ENCODE measurements at places on chromosomes 2 and 18.

DNA sequence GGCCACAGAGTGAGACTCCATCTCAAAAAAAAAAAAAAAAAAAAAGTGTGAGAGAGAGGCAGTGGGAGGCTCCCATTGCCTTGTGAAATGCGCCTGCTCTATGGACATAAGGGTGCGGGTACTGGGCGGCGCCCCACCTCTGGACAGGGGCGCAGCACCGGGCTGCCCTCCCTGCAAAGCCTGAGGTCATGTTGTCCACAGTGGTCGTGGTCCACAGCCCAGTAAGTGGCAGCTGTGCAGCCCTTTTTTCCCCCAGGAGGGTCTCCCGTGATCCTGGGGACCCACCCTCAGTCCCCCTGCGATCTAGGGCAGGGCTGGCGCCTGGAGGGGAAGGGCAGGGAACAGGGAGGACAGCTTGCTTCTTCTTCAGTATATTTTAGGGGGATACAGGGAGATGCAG, 37.8 kb downstream of the LPIN1 start:
- no peak for DNase-seq

DNA sequence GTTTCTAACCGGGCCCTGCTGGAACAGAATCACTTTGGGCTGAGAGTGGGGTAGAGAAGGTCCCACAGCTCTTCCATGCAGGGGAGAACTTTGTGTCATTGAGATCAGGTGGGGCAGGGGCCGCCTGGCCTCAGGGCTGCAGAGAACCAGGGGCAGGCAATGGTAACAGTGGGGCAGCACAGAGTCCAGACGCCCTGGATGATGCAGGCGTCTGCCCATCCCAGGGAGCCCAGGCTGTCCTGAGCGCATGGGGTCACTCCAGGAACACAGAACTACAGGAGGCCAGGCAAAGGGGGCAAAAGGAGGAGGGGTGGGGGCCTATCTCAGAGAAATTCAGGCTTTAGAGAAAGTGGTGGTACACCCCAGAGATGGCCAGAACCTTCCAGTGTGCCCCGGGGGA, 121.3 kb downstream of the NDUFA10 start:
- DNase-seq, result no peak

GRCh38 chr2:175004730-175004979, 526 bp downstream of the CHN1 start:
- DNase-seq, result no peak

DNA sequence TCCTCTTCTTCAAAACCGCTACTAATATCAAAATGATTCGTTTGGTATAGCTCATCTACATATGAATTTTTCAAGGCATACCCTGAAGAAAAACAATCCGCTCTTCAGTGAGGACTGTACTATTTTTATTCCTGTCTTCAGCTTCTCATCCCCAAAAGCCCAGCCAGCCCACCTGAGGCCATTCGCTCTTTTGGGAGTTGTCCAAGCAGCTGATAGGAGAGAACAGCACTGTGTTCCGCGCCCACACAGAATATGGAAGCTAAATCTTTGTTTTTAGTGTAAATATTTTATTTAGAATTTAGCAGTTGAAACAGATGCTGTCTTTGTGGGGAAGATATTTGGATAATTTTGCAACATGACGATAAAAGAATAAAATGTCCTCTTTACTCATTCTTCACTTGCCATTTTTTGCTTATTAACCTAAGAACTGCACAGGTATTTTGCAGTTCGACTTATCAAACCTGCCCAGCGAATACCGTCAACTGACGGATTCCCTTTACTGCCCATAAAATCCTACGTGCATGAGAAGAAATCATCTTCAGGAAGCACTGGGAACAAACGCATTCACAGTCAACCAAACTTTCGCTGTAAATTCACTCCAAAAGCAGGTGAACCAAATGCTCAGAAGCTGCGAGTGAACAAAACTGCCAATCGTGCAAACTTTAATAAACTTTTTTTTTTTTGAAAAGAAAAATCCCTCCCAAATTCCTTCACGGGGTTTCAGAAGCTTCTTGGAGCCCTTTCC, 3.4 kb downstream of the ZNF521 start:
- no peak for DNase-seq

GRCh38 chr2:10441948-10442347, 6.2 kb downstream of the ODC1 start:
- DNase-seq, result no peak

DNA sequence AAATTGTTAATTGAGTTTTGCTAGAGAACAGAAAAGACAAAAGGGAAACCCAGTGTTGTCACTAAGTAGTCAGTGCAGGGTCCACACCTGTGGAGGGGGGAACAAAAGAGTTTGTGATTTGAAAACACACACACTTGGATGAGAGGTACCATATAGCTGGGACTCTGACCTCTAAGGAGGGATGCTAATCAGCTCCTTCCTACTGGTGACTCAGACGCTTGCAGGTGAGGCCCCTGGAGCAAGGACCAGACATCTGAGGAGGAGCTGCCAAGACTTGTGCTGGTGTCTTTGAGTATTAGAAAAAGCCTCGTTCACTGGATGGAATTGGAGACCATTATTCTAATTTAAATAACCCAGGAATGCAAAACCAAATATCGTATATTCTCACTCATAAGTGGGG, 146.4 kb upstream of the MAP2 start:
- DNase-seq, result no peak

DNA sequence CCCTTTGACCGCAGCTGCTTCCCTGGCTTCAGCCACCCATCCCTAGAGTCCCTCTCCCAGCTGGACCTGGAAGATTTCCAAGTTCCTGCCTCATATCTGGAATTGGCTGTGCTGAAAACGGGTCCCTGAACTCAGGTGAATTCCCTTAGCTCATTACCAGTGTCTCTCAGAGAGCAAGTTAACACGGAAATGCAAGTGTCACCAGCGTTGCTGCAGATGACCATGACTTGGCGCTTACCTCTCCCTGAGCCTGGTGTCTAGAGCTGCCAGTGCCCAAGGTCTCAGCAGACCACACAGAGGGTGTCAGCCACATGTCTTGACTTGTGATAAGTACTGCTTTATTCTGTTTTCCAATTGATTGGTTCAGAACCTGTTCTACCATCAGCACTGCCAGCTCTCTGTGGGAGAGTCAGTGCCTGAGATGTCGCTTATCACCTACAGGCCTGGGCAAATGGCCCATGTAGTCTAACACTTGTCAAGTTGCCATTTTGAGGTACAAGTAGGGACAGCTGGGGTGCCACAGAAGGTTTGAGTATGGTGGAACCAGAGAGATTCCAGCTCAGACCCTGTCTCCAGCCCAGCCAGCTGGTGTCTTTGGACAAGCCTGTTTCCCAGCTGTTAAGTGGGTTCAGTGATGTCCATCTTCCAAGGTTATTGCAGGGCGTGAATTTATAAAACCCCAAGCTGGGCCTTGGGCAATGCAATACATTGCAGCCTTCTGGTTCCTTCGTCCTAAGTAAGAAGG, 48.7 kb downstream of the LYPD1 start:
- peak; percentile 56 for DNase-seq

- DNase-seq, result no peak
Measured at GRCh38 chr2:28824207-28824606, 13.6 kb downstream of the SPDYA start.

- DNase-seq, result peak; percentile 6
Measured at GRCh38 chr18:62586151-62586774, 63.4 kb downstream of the ZCCHC2 start.
